Activated CD4-positive, alpha-beta T cell treated with anti-CD3 and anti-CD28 coated beads, Interleukin-2, amount 50 U/mL, for 1 hour (primary cell): ENCODE measurements at places on chromosomes 6 and 20.

DNA sequence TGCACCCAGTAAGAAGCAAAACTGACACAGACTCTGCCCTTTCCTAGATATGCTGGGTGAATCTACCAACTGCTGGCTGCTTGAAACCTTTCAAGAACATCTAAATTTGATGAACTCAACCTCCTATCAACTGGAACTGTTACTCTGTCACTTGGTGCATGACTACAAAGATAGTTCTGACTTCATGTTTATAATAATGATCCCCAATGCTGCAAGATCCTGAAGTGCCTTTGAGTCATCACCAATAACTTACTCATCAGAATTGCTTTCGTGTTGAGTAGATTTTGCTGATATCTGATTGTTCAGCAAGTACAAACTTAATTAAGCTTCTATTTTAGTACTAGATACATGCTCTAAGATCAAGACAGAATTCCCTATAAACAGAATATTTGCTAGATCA lies 100.2 kb upstream of the ARMC2 start:
- DNase-seq, result no peak

- no peak for DNase-seq
Measured at GRCh38 chr6:25715794-25716193, 38.7 kb upstream of the SLC17A4 start.

DNA sequence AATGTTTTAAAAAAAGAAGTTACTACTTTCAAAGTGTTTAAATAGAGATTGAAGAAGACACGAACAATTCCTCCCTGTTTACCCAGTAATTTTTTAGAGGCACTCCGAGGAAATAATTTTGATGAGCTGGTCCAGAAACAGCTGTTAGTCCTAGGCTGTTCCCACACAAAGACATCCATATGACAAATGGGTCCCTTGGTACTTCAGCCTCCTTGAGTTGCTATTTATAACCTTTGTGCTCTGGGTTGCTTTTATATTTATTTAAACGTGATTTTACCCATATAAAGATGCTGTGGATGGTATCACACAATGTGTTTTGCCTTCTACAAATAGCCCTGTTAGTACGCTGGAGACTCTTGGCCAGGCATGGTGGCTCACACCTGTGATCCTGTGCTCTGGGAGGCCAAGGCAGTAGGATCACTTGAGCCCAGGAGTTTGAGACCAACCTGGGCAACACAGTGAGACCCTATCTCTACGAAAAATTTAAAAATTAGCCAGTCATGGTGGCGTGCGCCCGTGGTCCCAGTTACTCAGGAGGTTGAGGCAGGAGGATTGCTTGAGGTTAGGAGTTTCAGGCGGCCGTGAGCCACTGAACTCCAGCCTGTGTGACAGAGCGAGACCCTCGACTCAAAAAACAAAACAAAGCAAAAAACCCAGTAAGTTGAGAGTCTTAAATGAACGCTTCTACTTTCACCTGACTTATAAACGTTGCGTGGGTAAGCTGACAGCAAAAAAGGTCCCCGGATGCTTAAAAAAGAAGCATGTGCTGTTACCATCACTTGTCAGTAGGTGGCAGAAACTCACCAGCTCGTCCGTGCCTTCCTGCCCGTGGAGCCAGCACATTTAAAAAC lies 56.9 kb upstream of the ARMH2 start:
- DNase-seq, result peak; percentile 59

GRCh38 chr20:56766528-56766927 lies 137.4 kb downstream of the TFAP2C start:
- no peak for DNase-seq

- DNase-seq, result no peak
Measured at GRCh38 chr6:52522151-52522626, 54.7 kb downstream of the TRAM2 start.

DNA sequence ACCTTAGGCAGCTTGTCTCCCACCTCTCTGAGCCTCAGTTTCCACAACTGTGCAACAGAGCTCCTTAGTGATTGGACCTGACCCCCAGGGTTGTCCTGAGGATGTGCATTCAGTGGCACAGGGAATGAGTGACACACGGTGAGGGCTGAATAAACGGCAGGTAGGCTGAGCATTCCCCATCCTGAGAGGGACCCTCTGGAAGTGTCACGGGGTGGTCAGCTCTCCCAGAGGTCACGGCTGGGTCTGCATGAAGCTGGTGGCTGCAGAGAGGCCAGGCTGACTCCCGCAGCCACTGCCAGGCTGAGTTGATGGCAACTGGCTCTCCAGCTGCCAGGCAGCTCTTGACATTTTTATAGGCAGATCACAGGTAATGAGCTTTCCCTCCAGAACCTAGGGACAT lies 42.5 kb downstream of the CD40 start:
- DNase-seq, result no peak

- no peak for DNase-seq
Measured at GRCh38 chr6:15503346-15503680, 159.5 kb downstream of the DTNBP1 start.

- no peak for DNase-seq
Measured at GRCh38 chr20:60581606-60582115, 623.4 kb downstream of the CDH26 start.

GRCh38 chr20:57350081-57350710 lies 859 bp upstream of the RAE1 start:
- DNase-seq, result no peak

DNA sequence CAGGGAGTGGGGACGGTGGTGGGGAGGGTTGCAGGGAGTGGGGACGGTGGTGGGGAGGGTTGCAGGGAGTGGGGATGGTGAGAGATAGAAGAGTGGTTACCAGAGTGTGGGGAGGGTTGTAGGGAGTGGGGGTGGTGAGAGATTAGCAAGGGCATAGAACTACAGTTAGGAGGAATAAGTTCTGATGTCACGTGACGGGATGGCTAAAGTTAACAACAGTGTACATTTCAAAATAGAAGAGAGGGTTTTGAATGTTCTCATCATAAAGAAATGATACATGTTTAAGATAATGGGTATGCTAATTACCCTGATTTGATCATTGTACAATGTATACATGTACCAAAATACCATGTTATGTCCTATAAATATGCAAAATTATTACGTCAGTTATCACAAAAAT lies 57.6 kb upstream of the FRMD1 start:
- no peak for DNase-seq

DNA sequence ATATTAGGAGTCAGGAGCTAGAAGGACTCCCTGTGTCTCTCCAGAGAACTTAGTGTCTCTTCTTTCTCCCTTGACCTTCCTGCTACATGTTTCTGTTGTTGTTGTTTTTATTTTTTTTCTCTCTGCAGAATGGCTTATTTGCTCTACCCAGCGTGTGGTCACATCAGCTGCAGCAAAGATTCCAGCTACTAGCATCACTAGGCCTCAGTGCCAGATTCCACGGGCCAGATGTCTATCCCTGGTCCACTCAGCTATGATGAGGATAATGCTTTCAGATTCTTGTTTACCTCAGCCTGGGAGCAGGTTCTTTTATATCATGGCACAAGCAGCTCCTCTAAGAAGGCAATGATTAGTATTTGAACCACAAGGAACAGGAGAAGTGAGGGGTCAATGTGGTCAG lies 110.0 kb downstream of the PLCB1 start:
- no peak for DNase-seq

GRCh38 chr6:44704240-44705150 lies 317.0 kb downstream of the CDC5L start:
- no peak for DNase-seq

DNA sequence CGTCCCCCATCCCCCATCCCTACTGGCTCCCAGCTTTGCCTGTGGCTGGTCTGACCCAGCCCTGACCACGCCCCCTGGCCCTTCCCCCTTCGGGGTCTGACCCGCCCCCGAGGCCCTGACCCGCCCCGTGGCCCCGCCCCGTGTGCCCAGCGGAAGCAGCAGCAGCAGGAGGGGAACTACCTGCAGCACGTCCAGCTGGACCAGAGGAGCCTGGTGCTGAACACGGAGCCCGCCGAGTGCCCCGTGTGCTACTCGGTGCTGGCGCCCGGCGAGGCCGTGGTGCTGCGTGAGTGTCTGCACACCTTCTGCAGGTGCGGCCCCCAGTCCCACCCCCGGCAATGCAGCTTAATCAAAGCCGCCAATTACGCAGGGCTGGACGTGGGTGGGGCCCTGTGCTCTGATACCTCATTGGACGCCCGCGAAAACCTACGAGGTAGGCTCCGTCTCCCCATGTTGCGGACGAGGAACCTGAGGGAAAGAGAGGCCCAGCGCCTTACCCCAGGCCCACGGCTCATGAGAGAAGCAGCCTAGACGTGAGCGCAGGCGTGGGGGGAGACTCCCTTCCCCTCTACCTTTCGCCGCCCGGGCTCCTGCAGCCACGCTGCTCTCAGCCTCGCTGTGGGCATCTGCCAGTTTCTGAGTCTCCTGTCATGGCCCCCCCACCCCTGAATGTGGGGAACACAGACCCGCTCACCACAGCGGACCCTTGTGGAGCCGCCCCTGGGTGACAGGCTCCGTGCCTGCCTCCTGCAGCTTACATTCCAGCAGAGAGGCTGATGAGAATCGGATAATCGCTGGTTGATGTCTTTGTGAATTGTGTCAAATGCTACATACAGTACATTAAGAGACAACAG lies 12.8 kb downstream of the RBCK1 start:
- DNase-seq, result no peak

DNA sequence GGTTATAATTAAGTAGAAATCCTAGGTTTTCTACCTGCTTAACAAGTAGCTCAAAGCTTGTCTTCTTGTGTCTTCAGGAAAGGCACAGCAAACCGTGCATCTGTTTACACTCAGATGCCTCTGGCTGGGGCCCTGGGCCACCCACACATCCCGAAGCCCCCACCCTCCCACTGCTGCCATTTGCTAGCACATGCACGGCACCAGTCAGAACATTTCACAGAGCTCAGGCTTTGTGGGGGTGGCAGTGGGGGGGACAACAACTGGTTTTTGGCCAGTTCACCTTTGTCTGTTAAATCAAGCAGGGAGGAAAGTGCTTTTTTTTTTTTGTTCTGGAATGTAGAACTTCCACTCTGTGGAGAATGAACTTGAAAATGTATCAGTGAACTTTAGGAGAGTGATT lies 77.7 kb downstream of the LINC00237 start:
- DNase-seq, result no peak

DNA sequence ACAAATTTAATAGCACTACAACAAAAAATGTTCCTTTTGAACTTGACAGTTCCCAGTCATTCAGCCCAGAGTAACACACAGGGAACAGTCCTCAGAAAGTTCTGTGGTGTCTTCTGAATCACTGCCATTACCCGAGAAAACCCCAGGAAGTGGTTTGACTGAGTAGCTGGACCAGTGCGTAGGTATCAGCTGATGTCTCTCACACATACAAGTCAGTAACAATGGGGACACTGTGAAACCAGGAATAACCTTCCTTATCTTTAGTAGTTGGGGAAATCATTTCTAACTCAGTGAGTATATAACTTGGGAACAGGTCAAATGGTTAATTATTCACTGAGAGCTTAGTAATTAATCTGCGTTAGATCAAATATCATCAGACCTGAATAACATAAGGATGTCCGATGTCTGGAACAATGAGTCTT lies 73.1 kb downstream of the HIVEP2 start:
- no peak for DNase-seq

DNA sequence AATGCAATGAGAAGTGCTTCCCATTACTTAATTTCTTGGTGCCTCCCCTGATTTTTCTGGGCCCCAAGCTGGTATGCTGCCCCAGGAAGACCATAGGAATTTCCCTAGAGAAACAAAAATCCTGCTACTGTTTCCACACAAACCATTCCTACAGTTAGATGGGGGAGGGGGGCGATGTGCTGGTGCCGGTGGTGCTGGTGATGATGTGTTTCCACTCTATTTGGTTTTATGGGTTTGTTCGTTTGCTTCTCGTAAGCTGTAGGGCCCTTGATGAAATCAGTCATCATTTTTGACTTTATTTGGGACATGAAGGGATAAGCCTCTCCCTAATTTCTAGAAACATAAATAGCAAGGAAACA lies 105.1 kb downstream of the MKKS start:
- DNase-seq, result no peak
